EH (cell line): ENCODE measurements at places on chromosomes 13 and 19.
A peak's percentile ranks its signal among the peaks of the same experiment; 100 is the strongest.

DNA sequence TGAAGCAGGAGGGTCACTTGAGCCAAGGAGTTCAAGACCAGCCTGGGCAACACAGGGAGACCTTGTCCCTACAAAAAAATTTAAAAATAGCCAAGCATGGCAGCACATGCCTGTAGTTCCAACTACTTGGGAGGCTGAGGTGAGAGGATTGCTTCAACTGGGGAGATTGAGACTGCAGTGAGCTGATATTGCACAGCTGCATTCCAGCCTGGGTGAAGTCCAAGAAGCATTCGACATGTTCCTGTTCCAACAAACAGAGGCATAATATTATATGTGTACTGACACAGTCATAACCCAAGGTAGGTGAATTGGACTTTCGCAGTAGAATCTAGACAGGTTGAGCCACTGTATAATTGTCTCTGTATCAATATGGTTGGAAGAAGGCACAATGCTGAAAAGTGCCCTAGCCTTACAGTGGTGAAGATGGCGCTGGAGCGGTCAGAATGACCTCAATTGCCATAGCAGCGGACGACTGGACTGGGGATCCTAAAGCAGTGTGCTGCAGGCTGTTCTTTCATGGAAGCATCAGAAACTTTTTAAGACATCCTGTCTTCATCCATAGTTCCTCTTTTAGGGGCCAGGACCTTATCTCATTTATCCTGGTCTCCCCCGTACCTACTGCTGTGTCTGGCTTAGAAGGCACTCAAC is 112.0 kb upstream of the CLDN10 start:
- no peak for DNase-seq

DNA sequence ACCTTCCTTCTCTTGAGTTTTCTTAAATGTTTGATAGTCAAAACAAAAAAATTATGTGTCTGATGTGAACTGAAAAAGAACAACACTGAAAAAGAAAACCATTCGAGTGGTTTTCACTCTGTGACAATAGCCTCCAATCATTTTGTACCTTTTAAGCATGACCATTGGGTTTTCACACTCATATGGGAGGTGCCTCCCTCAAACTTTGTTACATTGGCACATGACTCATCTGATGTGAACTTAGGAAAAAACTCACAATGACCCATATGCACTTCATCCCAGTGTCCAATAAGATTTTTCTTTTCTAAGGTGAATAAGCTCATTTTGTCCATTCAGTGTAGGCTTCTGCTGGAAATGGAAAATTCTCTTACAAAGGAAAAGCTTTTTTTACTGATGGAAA is 66.6 kb upstream of the XPO4 start:
- DNase-seq: peak; percentile 61

GRCh38 chr19:16571283-16571682 is 932 bp downstream of the SLC35E1 start:
- peak; percentile 60 for DNase-seq

GRCh38 chr13:23754506-23754905 is 134.7 kb downstream of the MIPEP start:
- no peak for DNase-seq

- DNase-seq: peak; percentile 67
Measured at GRCh38 chr19:48752496-48753365, at the start of gene FUT1. Gene FUT1 (minus strand): TSS chr19:48752641. CDS start chr19:48751281, 1,360 bp downstream.

- DNase-seq: no peak
Measured at GRCh38 chr13:110457361-110457760, 104.2 kb downstream of the RAB20 start.

GRCh38 chr19:10189616-10190015 is 5.1 kb downstream of the DNMT1 start:
- no peak for DNase-seq

DNA sequence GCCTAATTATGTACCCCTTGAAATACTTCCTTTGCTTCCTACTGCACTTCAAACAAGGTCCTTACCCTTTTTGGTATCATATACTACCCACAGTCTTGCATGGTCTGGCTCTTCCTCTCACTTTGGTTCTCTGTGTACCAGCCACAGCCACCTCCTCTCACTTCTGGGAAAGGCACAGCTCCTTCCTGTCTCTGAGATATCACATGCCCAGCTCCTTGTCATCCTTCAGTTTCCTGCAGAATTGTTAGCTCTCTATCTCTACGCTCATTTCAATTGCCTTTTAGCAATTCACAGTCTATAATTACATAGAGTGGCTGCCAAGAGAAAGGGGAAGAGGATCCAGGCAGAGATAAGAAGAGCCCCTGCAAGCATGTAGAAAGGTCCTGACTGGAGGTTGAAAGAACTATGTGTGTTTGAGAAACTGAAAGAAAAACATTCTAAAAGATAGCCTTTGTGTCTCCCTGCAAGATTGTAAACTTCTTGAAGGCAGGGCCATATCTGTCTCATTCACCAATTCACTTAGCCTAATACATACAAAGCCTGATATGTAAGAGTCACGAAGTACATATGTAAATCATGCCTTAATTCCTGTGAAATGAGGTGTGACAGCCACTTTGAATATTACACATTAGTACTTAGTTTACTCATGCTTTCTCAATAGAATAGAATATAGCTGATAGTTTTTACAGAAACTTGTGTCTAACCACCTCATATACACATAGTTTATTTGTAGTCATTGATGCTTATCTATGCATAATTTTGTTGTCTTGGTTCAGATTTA is 933.1 kb downstream of the DIAPH3 start:
- DNase-seq: no peak

DNA sequence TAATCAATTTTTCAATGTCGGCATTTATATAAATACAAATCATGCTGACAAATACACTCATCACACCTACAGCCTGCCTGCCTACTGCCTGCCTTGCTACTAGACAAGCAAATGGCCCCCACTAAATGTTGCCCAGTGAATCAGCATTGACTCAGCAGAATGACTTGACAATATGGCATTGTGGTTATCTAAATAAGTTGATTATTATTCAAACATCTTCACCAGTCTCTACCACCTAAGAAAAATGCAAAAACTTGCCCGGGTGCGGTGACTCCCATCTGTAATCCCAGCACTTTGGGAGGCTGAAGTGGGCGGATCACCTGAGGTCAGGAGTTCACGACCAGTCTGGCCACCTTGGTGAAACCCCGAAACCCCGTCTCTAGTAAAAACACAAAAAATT is 296.1 kb downstream of the PCDH9 start:
- DNase-seq: peak; percentile 27

DNA sequence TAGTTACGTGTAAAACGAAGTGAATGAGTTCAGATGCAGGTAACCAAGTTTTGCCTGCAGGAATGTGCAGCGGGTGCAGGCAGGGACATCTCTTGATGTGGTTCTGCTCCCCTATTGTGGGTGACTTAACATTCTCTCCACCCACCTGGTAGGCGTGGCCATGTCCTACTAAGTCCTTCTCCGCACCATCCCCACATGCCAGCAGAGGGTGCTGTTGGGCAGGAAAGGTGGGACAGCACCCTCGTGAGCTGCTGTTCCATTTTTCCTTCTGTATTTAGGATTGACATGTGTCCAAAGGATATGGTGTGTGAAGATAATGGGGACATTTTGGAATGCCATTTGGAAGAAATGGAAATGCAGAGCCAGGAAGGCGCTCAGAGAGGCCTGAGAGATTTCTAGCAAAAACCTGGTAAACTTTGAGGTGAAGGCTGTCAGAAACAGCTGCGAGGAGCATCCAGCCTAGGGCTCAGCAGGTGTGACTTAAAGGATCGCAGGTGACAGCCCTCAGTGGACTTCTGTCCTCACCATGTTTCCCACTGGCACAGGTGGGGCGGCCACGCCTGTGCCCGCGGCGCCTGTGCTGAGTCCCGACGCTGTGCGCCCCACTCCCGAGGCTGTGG is 26.2 kb upstream of the MCF2L start:
- DNase-seq: peak; percentile 92

DNA sequence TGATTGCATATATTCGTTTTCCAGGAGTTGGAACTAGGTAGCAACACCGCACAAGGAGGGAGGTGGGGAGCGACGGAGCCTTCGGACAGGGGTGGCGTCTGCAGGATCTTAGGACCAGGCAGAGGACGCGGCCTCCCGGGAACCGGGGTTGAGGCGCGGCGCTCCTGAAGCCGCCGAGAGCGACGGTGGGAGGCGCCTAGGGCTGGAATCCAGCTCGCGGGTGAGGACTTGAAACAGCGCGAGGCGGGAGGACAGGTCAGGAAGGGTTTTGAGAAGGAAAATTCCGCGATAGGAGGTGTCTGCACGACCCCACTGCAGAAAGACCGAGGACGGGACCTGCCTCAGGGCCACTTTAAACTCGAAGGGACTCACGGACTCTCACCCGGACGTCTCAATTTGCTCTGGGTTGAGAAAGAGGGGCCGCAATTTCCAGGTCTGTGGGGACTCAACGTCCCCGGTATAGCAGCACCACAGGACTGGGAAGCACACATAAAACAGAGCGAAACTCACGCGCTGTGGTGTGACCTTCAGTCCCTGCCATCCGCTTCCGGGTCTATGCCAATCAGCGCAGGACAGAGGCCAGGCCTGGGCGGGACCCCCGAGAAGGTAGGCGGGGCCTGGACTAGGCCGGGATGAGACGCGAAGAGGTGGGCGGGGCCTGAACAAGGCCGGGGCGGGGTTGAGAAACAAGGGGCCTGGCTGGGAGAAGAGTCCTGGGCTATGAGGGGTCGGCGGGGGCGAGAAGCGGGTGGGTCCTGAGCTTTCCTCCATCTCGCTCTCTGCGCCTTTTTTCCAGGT is at the start of gene ZNF320:
Gene ZNF320, minus strand, starts transcription at position 498 of the 798 bp plus-strand sequence. CDS start 7,380 bp downstream, outside the sequence.
- DNase-seq: peak; percentile 93

- peak; percentile 81 for DNase-seq
Measured at GRCh38 chr13:34863360-34864135, 78.5 kb upstream of the NBEA start.

DNA sequence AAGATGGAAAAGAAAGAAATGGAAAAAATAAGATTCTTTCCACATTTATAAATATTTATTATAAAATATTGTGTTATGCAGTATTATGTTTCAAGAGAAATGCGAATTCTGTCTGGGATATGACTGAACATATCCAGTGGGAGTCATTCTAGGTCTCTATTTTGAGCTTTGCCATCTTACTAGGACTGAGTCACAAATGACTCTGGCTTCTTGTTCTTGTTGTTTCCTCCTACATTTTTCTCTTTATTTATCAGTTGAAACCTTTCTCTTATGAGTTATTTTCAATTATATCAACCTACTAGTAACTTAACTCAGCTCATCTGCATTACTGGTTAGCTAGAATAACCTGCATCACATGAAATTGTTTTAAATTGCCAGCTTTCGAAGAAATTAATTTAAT is 1247.3 kb downstream of the SLITRK1 start:
- peak; percentile 2 for DNase-seq

DNA sequence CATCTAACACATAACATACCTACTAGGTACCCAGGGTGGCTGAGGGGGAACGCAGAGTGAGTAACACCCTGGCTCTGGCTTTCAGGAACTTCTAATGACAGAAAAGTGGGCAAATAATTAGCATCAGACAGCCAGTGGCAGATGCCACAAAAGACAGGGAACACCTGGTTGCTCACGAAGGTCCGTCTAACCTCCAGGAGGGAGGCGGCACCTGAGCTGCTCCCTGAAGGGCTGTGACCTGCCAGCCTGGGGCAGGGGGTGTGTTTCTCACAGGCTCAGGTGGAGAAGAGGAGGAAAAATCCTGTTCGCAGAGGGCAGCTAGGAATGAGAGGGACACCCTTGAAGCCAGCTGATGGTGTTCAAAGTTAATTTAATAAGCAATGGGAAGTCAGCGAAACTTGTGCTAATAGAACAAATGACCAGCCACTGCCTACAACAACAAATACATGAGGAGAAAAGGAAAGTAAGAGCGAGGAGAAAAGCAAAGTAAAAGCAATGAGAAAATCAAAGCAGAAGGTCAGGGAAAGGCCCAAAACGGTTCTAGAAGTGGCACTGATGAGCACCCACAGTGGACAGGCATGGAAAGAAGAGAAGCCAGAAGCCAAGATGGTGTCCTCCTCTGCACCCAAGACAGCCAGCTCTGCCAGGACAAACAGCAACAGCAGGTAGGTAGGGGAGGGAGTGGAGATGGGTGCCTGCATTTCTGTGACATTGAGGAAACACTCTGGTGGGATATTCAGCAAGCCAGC is 87.3 kb downstream of the STK24 start:
- DNase-seq: no peak

- peak; percentile 87 for DNase-seq
Measured at GRCh38 chr13:37187621-37188020, 82.2 kb upstream of the CSNK1A1L start.

DNA sequence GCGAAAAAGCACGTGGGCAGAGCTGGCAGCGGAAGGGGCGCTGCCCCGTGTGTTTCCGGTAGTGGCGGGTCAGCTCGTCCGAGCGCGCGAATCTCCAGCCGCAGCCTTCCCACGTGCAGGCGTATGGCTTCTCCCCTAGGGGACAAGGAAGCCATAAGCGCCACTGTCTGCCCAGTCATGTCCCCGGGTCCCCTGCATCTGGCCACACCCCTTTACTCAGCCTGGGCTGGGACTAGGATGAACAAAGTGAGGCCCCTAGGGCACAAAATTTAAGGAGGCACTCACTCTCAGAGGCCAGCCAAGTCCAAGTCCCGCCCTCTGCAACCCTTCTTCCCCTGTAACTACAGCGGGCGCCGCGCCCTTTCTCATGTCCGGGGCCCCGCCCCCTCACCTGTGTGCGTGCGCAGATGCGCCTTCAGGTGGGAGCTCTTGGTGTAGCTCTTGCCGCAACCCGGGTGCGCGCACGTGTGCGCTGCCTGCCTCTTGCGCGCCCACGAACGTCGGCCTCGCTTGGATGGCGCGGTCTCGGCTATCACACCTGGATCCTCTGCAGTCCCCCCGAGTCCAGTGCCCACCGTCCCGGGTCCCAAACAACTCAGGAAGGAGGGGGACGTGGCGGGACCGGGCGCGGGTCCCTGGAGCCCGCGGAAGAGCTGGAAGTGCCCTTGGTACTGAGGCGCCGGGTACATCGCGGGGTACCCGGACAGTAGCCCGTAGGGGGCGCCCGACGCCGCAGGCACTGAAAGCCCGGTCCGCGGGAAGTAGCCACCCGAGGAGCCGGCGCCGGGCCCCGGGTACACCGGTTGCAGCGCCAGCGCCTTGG is 1.9 kb downstream of the KLF1 start:
- peak; percentile 30 for DNase-seq

DNA sequence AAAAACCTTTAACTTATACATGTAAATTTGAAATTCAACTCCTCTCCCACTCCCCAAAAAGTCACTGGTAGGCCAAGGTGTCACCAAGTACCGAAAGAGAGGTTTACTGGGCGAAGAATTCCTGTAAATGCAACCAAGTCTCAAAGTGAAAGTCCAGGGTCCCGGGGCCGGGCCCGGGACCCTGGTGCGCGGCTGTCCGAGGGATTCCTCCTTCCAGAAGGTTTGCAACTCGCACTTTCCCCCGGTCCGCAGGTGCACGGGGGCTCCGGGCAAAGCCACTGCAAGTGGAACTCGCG is 1.1 kb downstream of the STK24 start:
- no peak for DNase-seq

DNA sequence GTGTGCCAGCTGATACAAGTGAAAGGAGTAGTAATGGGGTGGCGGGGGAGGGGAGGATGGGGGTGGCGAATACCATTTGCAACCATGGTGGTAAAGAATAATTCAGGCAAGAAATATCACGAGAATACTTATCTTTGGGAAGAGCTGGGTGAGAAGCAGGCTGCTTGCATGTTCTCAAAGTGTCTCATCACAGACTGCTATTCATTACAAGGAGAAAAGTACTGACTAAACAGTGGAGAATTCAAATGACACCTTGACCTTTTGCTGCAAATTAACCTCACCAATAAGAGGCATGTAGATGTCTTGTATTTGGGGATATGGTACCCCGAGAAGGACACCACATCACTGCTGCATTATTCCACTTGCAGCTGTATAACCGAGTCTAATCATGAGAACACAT is 585.7 kb upstream of the GPC6 start:
- no peak for DNase-seq

- DNase-seq: no peak
Measured at GRCh38 chr13:44730099-44730498, 154.0 kb upstream of the TSC22D1 start.

GRCh38 chr19:30865511-30865910 is 483.7 kb downstream of the TSHZ3 start:
- no peak for DNase-seq
